ENCODE measurements at places on chromosomes 12 and 14. TPM values are rescaled to one million over a fixed set of nuclear protein-coding genes. Genes with fewer than 3 reads are reported as not detected.

DNA sequence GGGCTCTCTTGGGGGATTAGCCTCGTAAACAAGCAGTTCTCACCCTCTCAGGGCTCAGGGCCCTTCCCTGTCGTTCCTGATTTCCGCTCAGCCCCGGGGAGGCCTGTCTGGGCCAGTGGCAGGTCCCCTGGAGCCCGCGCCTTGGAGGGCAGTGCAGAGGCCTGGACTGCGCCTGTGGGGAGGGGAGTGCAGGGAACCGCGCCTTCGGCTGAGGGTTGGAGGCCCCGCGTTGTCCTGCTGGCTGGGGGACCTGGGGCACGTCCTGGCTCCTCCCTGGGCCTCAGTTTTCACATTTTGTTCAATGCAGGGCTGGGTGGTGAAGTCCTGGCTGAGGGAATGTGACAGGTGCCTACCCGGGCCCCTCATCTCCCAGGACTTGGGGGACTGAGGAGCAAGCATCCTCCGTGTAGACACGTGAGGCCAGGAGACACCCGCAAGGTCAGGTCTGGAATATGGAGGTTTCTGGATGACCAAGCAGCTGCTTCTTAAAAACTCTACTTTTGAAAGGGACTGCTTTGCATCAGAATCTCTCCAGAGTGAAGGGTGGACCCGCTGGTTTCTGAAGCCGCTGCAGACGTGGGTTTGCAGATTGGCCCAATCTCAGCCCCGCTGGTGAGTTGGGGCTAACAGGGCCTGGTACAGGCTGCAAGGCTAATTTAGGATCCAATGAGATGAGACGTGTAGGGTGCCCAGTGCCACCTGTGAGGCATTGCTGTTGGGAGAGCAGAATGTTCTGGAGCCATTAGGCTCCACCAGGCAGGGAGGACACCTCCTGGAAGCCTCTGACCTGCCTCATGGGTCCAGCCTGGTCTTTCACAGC lies 80.2 kb downstream of the KIF26A start:
- H3K27ac ChIP-seq: no peak overlapping the region
- H3K4me3 ChIP-seq: no peak overlapping the region
- H3K36me3 ChIP-seq: no peaks in the 10 kb centered on the region
- no peak for DNase-seq
- H3K27me3 ChIP-seq: peaks cover 21% of the 10 kb centered on the region

DNA sequence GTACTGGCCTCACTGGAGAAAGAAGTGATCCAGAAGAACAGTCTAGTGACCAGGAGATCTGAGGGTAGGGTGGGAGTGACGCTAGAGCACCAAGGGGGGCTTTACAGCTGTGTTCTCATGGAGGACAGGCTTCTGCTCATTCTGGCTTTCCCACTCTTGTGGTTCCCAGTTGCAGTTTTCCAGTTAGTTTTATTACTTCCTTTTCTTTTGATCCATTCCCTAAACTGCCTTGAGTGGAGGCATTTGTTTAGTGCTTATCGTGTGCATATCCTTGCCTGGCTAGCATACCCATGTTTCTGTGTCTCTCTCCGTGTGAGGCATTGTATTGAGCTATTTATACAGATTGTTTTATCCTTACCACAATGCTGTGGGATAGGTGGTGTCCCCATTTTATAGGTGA lies 4.0 kb downstream of the MLEC start:
- H3K27ac ChIP-seq: no peak overlapping the region
- H3K27me3 ChIP-seq: no peaks in the 10 kb centered on the region
- DNase-seq: no peak
- peaks cover 23% of the 10 kb centered on the region for H3K4me1 ChIP-seq

GRCh38 chr14:91511043-91511383 lies 903 bp upstream of the PPP4R3A start:
- H3K27me3 ChIP-seq: no peaks in the 10 kb centered on the region
- H3K36me3 ChIP-seq: peaks cover 4% of the 10 kb centered on the region
- peak overlapping the region; percentile 80 for H3K4me3 ChIP-seq
- H3K4me1 ChIP-seq: no peaks in the 10 kb centered on the region
- H3K27ac ChIP-seq: peak overlapping the region; percentile 99
- no peak for DNase-seq

- no peak for DNase-seq
- H3K27ac ChIP-seq: peak overlapping the region; percentile 13
- no peaks in the 10 kb centered on the region for H3K36me3 ChIP-seq
- no peaks in the 10 kb centered on the region for H3K27me3 ChIP-seq
Measured at GRCh38 chr14:68403191-68404145, 389.4 kb downstream of the ZFP36L1 start.

The SRRM4 gene
- 0.13 TPM for total RNA-seq

The RASSF9 gene
- total RNA-seq: 2.3 TPM

The INHBC gene
- total RNA-seq: not detected

GRCh38 chr14:50784683-50785456 lies 46.1 kb downstream of the NIN start:
- no peak for DNase-seq
- peaks cover 14% of the 10 kb centered on the region for H3K4me1 ChIP-seq
- no peak overlapping the region for H3K27ac ChIP-seq
- H3K36me3 ChIP-seq: peaks cover 24% of the 10 kb centered on the region
- H3K27me3 ChIP-seq: no peaks in the 10 kb centered on the region

The RGS6 gene
- total RNA-seq: 3.7 TPM

DNA sequence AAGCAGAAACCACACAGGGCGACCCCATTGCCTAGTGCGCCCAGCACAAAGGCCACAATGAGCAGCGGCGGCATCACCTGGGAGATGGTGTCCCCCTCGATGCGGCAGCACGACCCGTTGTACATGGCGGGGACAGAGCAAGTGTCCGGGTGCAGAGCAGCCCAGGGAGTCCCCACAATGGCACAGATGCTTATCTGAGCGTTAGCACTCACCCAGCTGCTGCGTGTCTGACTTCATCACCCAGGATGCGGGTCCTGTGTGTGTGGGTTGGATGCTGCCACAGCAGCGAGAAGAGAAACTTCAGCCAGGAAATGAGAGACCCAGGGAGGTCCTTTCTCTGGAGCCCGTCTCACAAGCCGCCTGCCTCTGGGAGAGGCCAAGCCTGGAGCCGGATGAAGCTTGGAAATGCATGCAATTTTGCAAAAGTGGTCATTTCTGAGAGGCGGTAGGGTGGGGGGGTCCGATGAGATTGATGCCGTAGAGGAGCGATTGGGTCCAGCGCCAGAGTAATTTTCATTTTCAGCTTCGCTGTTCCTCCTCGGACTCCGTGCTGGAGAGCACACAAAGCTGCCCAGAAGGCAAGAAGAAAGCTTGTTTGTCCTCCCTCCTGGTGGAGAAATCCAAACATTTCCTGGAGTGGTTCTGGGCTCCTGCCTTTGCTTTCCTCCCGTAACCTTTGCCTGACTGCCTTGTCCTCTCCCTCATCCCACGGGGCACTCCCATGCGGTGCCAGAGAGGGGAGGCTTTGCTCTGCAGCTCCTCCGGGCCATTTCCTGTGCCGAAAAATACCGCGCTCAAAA lies at the start of gene HCAR1:
Gene HCAR1, minus strand, starts transcription at position 630 of the 800 bp plus-strand sequence. Its CDS starts 505 bp downstream, at position 125.
- DNase-seq: no peak
- peaks cover 3% of the 10 kb centered on the region for H3K27me3 ChIP-seq
- peak within 1 kb of the TSS; percentile 13 for H3K4me3 ChIP-seq
- peaks cover 3% of the 10 kb centered on the region for H3K4me1 ChIP-seq
- no peaks in the 10 kb centered on the region for H3K36me3 ChIP-seq
- no peak within 1 kb of the TSS for H3K27ac ChIP-seq

The DIO2 gene
- total RNA-seq: 0.80 TPM

- H3K27ac ChIP-seq: no peak overlapping the region
- peaks cover 41% of the 10 kb centered on the region for H3K27me3 ChIP-seq
- H3K36me3 ChIP-seq: no peaks in the 10 kb centered on the region
- peak overlapping the region; percentile 10 for H3K4me3 ChIP-seq
- no peak for DNase-seq
Measured at GRCh38 chr14:105529569-105530284, 3.3 kb downstream of the TMEM121 start.

GRCh38 chr12:51832354-51833107 lies 16.0 kb downstream of the FIGNL2 start:
- H3K36me3 ChIP-seq: no peaks in the 10 kb centered on the region
- no peak overlapping the region for H3K4me3 ChIP-seq
- peak; percentile 63 for DNase-seq
- no peak overlapping the region for H3K27ac ChIP-seq

GRCh38 chr14:34368971-34369647 lies 92.9 kb downstream of the SPTSSA start:
- H3K4me3 ChIP-seq: no peak overlapping the region
- H3K4me1 ChIP-seq: no peaks in the 10 kb centered on the region
- no peak overlapping the region for H3K27ac ChIP-seq
- no peaks in the 10 kb centered on the region for H3K27me3 ChIP-seq

- H3K27ac ChIP-seq: no peak overlapping the region
- H3K4me3 ChIP-seq: no peak overlapping the region
- peaks cover 13% of the 10 kb centered on the region for H3K4me1 ChIP-seq
- DNase-seq: peak; percentile 84
- H3K27me3 ChIP-seq: peaks cover 9% of the 10 kb centered on the region
Measured at GRCh38 chr12:52372216-52373154, 5.2 kb upstream of the KRT85 start.

The RNASE3 gene
- not detected for total RNA-seq

DNA sequence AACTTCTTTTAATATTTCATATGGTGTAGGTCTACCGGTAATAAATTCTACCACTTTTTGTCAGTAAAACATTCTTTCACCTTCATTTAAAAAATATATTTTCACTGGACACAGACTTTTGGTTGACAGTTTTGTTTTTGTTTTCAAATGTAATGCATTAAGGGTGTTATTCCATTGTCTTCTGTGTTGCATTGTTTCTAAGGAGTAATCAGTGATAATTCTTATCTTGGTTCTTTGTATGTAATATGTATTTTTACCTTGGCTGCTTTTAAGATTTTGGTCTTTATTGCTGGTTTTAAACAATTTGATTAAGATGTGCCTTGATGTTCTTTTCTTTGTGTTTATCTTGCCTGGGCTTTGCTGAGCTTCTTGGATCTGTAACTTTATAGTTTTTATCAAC lies 4.1 kb downstream of the MAP1LC3B2 start:
- no peak for DNase-seq
- H3K4me3 ChIP-seq: no peak overlapping the region
- peaks cover 24% of the 10 kb centered on the region for H3K4me1 ChIP-seq

- H3K4me1 ChIP-seq: no peaks in the 10 kb centered on the region
- H3K27ac ChIP-seq: no peak overlapping the region
- no peaks in the 10 kb centered on the region for H3K36me3 ChIP-seq
- H3K4me3 ChIP-seq: no peak overlapping the region
Measured at GRCh38 chr14:100173353-100173752, 13.9 kb upstream of the DEGS2 start.

The ESPL1 gene
- total RNA-seq: 4.0 TPM

DNA sequence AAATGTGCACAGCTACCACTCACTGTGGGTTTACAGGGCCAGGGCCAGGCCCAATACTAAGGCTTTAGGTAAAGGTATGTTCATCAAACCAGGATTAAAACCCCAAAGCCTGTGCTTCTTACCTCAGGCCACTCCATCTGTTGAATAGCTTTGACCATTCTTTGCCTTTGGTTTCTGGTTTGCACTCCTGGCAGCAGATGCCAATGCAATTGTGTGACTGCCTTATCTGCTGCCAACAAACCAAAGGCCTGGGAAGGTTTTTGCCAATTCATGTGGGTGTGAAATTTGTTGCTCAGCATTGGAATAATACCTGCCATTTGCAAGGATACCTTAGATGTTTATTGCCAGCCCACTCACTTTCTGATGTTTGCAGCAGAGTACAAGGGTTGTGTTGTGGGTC lies 221.6 kb downstream of the C12orf75 start:
- H3K27me3 ChIP-seq: no peaks in the 10 kb centered on the region
- H3K4me1 ChIP-seq: no peaks in the 10 kb centered on the region
- no peak overlapping the region for H3K27ac ChIP-seq

GRCh38 chr12:95424271-95424994 lies 49.5 kb upstream of the METAP2 start:
- no peaks in the 10 kb centered on the region for H3K36me3 ChIP-seq
- no peak for DNase-seq
- no peak overlapping the region for H3K27ac ChIP-seq
- H3K4me3 ChIP-seq: no peak overlapping the region

DNA sequence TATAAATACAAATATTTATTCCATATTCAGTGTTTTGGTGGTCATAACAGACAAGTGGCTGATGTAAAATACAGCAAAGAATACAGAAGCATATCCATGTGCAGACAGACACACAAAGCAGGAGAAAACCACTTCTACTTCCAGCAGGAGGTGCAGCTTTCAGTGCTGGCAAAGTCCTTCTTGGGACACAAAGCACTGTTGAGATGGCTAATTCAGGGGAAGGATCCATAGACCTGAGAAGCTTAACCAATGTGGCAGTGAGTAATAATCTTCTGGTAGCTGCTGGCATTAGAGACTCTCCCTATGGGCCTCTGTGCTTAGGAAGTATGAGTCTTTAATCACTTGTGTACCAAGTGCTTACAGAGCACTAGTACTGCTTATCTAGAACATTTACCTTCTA lies 26.8 kb downstream of the AMN1 start:
- H3K4me3 ChIP-seq: no peak overlapping the region
- no peak overlapping the region for H3K27ac ChIP-seq
- DNase-seq: peak; percentile 6
- no peaks in the 10 kb centered on the region for H3K4me1 ChIP-seq

- H3K36me3 ChIP-seq: no peaks in the 10 kb centered on the region
- peak; percentile 98 for DNase-seq
- no peak overlapping the region for H3K27ac ChIP-seq
- peaks cover 3% of the 10 kb centered on the region for H3K4me1 ChIP-seq
- no peaks in the 10 kb centered on the region for H3K27me3 ChIP-seq
Measured at GRCh38 chr12:70948976-70949336, 28.4 kb upstream of the PTPRR start.
